ENCODE measurements at places on chromosomes 3 and 15.

DNA sequence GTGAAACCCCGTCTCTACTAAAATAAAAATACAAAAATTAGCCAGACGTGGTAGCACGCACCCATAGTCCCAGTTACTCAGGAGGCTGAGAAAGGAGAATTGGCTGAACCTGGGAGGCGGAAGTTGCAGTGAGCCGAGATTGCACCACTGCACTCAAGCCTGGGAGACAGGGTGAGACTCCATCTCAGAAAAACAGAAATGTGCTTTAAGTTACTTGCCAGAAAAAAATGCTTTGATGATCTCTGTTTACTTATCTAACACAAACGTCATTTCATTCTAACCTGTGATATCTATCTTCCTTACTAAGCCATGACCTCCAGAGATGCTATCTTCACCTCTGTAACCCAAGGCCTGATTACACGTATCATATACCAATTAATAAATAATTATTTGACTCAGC lies 7.4 kb downstream of the NKIRAS1 start:
- no peak for DNase-seq

- no peak for DNase-seq
Measured at GRCh38 chr3:58596834-58597518, 19.8 kb upstream of the FAM107A start.

DNA sequence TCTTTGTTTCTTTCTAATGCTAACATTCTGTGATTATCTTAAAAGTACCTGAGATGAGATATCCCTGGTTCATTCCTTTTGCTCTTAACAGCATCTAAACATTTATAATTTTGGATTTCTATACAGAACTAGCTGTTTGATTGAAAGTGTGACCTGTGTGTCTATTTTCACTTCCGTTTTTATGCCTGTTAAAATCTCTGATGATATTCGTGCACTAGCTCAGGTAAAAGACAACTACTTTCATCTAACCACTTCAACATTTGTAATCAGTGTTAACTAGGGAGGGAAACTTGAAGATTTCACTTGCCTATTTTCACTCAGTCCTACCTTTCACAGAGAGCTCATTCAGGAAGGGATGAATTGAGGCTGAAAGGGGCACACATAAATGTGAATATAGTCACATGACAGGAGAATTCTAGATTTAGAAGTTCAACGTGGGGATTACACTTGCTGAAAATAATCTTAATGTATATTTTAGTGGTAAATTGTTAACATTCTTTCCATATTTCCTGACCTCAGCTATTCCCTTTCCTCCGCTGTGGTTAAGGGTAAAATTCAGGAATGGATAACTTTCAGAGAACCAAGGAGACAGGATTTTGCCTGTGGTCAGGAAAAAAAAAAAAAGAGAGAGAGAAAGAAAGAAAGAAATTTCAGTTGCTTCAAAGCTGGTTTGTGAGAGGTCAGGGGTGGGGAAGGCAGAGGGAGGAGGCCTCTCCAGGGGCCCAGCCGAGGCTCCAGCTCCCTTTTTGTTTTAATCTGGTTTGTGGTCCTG lies 159.8 kb upstream of the TSC22D2 start:
- no peak for DNase-seq

- DNase-seq, result no peak
Measured at GRCh38 chr3:172444821-172445220, 3.4 kb downstream of the GHSR start.

DNA sequence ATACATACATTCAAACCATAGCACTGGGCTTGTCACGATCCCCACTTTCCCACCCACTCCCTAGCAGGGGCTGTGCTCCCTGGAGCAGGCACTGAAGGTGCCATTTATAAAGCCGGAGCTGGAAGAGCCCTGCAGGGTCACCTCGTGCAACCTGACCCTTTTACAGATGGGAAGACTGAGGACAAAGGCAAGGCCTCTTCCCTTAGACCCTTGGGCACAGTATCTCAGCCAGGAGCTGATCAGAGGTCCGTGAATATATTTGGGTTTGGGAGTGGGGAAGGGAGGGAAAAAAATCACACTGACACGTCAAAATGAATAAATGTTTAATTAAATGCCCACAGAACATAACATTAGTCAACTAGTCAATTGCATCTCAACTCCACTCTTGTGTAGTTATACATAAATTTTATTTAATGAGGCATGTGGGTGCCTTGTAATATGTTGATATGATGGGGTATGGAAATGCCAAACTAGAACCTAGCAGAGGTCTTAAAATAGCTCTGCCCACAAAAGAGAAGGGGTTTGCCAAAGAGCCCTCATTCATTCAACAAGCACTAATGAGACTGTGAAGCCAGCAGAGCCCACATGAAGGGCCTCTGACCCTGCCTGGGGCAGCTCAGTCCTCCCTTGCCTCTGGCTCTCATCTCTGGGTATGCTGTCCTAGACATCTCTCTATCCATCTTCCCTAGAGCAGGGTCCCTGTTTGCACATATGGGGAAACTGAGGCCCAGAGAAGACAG lies 119.4 kb downstream of the NUP210 start:
- DNase-seq, result no peak

- DNase-seq, result no peak
Measured at GRCh38 chr15:62363913-62364312, 198.8 kb upstream of the C2CD4B start.

DNA sequence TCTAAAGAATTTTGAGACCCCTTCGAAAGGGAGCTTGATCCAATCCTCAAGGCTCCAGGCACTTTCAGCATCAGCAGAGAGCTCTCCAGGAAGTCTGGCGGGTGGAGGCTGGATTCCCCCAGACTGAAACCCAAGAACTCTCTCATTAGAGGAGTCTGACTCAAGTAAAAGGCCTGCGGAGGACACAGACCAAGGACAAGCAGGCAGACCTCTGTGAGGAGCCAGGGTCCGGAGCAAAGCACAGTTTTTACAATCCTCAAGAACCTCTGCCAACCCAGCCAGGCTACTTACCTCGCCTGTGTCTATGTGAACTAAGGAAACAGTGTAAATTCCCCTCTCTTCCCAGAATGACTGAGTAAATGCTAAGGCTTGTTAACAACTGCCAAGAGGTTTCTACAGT lies 86.2 kb downstream of the FBN1 start:
- DNase-seq, result peak; percentile 75

DNA sequence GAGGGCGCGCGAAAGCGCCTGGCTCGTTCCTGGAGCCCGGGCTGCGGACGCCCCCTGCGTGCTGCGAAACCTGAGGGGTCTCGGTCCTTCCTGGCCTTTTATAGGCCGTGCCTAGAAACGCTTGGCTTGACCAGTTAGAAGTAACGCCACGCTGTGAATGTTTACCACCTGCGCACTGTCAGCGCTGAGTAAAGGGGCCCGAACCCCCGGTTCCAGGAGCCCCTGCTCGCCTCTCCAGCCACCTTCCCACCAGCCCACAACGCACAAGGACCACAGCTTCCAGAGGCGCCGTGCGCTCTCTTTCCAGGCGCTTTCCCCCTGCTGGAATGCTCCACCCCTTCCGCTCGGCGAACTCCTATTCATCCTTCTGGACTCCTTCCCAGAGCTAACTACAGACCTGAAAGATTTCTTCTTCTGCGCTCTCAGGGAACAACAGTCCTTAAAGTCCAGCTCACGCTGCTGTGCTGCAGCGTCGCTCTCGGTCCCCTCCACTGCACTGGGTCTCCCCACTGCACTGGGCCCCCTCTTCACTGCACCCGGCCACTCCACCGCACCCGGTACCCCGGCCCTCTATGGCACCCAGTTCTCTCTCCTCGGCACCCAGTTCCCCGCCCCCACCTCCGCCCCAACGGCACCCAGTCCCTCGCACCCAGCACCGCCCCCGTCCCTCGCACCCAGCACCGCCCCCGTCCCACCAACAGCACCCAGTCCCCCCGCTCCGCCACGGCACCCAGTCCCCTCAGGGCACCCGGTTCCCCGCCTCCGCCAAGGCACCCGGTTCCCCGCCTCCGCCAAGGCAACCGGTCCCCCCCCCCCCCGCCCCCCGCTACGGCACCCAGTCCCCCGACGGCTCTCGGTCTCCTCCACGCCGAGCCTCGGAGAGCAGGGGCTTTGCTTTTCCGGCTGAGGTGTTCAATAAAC lies 69.8 kb downstream of the SQOR start:
- no peak for DNase-seq

DNA sequence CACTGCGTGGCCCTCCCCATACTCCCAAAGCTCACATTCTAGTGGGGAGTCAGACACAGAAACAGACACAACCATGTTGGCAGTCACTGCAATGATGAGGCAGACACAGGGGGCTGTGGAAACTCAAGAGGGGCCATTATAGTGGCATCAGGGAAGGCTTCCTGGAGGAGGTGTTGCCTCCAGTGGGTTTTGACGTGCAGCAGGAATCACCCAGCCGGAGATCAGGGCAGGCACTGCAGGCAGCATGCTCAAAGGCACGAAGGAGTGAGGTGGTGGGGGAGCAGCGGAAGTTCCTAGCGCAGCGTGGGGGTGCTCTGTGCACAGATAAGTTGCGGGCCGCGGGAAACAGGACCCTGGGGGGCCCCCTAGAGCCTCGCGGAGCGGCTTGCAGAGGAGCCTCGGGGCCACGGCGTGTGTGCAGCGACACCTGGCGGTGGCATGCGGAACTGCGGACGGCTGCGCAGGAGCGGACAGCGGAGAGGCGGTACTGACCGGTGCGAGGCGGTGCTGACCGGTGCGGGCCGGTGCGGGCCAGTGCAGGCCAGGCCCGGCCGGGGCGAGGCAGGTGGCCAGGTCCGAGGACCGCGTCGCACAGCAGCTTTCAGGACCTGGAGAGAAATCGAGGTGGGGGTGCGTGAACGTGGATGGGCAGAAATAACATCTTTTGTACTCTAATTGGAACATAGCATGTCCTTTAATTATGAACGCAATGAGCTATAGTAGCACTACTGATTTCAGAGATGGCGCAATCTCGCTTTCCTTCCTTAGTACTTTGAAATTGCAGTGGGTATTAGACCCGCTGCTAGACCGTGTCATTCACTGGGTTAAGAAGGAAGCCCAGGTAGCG lies 101.5 kb downstream of the FBLN2 start:
- peak; percentile 77 for DNase-seq

- DNase-seq, result no peak
Measured at GRCh38 chr15:73650416-73651126, 17.4 kb upstream of the NPTN start.

GRCh38 chr3:101377209-101377608 lies 56.8 kb upstream of the IMPG2 start:
- no peak for DNase-seq

DNA sequence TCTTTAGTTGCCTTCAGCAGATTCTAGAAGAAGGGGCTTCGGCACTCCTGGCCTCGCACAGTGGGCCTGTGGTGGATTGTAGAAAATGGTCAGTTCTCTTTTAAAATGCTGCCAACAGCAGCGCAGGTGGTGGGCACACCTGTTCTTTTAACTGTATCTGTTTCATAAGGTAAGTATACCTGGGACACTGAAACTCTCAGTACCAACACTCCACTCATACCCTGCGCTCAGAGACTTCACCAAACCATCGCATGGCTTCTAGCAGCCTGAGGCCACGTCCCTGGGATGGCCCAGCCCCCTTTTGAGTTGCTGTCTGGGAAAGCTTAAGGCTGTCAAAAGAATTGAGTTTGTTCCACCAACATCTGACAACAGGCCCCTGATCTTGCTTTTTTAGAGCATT lies 56.7 kb upstream of the MCF2L2 start:
- no peak for DNase-seq

DNA sequence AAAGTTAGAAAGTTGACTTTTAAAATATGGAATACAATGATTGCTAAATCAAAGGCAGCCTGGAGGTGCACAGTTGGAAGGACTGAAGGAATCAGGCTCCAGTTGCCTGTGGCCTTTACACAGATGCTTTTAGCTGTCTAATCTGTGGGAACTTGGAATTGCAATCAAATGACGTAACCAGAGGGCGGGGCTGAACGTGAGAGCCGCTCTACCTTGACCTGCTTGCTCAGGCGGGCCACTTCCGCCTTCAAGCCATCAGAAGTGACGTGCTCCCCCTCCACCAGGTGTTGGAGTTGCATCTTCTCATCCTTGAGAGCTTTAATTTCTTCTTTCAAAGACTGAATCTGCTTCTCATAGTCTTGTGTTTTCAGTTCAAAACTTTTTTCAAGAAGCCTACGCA lies 37.7 kb upstream of the GNB5 start:
- no peak for DNase-seq

- DNase-seq, result no peak
Measured at GRCh38 chr15:34654625-34655024, 71.2 kb upstream of the GOLGA8B start.

DNA sequence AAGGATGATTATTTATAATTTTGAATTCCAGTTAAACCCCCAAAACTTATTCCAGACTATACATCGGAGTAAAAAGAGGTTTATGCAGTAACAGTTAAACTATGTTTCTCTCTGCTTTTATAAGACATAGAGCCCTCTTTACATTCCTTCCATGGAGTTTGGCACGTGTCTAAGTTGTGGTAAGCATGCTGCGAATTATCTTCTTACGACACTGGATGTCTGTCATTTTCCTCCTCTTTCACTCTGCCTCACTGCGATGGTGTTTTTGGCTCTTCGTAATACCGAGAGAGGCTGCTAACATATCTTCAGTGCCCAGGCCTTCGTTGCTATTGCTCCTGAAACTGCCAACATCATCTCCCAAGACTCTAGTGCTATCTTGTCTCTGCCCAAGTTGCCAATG lies 83.9 kb upstream of the TGFBR2 start:
- DNase-seq, result no peak

GRCh38 chr3:33256249-33256648 lies 21.0 kb upstream of the FBXL2 start:
- no peak for DNase-seq

DNA sequence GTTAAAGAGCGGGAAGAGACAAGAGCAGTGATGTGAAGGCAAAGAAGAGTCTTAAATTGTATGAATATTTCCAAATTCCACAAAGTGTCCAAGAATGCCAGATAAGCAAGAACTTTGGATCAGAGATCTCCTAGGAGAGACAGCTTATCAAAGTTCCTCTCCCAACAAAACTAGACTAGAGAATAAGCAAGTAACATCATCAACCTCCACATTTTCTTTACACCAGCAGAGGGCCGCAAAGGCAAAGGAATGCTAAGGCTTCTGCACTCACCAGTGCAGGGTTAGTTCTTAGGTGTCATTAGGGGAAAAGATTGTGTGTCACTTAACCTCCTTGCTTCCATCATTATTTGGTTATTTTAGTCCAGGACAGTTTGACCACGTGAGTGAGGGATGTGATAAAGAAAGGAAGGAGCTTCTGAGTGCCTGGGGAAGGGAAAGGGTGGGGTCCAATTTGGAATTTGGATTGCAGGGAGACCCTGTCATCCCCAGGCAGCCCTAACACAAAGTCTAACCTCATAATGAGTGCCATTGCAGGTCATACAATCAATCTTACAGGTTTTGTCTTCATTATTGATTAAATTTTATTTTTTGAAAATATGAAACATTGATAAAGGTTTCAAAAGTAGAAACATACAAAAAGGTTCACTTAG lies 7.5 kb upstream of the CMTM6 start:
- DNase-seq, result peak; percentile 71

DNA sequence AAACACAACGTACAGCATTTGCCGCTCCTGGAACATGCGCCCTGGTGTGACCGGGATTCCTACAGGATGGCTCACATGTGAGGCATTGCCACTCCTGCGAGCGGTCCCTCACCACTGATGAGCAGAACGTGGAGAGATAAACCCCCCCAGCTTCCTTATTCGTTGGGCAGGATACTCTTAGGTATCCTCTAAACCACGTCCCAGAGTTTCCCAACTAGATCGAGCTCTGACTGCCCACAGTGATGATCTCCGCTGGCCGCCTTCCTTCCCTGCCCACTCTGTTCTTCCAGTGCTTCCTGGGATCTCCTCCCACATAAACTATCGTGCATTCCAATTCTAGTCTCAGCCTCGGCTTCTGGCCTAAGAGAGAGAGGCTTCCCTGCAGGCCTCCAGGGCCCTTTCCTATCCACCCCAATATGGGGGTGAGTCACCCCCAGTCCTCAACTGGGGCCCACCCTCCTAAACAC lies 91.8 kb downstream of the TOP2B start:
- DNase-seq, result no peak

Data from left forelimb (tissue), 1 donor.